Left kidney (tissue), 8 donors: ENCODE measurements at places on chromosomes 12 and 14.

DNA sequence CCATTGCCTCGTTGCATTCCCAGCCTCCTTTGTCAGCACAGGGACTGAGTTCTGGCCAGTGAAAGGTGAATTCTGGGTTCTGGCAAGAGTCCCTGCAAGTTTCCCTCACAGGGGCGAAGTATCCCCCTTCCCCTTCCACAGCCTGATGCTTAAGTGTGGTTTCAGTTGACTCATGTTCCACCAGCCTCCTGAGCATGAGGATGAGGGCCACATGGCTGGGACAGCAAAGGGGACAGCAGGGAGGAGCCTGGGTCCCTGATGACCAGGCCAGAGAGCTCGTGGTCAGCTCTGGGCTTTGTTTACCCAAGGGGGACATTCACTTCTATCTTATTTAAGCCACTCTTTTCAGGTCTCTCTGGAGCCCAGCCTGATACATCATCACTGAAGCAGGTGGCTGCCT is 36.5 kb downstream of the CACNA2D4 start:
- no peak for DNase-seq

- DNase-seq = no peak
These were observed 63.5 kb downstream of the LLPH start for GRCh38 chr12:66066929-66067523.

DNA sequence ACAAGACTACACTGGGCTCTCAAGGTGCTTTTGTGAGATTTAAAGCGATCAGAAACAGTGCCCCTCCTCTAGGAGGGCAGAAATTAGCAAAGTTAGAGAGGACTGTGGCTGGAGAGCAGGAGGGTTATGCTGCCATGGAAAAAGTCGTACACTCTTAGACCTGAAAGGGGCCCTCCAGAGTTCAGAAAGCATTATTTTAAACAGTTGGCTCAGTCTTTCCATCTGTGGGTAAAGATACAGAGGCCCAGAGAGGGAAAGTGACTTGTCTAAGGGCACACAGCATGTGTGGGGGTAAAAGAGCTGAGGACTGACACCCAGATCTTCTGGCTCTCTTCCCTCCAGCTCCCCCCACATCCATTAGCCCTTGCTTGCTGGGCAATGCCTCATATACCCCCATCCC is 47.1 kb downstream of the FOXN4 start:
- DNase-seq = no peak

- DNase-seq = no peak
These were observed 18.7 kb downstream of the RCOR1 start for GRCh38 chr14:102610968-102611811.

DNA sequence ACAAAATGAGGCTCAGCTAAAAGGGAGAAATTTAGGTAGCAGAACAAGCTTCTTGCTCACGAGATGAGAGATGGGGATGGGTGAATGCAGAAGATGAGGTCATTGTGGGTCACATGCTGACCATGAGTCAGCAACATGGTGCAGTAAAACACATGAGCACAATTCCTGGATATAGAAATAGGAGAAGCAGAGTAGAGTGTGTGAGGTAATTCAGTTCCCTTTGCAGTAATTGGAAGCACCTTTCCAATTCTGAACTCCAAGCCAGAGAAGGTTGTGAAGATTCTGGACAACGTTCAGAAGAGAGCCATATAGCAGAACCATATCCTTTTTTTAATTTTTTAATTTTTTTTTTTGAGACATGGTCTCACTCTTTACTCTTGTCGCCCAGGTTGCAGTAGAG is 62.0 kb upstream of the LMNTD1 start:
- no peak for DNase-seq

DNA sequence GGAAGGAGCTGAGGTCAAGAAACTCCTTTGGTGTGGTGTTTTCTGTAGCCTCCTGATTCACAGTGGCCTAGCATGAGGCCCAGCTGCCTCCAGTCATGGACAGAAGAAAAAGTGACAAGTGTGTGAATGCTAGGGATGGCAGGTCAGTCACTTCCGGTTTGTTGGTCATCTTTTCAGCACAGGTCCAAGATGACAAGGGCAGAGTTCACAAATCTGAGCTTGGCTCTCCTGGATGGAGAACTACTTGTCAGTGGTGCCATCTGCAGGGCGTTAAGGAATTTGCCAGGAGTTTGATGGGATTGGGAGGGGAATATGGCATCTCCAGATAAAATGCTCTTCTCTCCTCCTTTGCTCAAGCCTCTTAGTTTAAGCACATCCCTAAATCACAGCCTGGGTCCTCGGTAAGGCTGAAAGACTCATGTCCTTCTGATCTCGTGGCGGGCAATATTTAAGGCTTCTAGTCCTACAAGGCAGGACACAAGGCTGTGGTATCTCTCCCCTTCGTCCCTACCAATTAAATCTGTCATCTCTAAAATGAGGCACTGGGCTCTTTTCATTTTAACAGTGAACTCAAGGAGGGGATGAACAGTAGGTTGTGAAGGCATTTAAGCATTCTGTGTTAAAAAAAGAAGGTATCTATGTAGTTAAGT is 10.0 kb downstream of the TUBA1B start:
- DNase-seq = no peak

GRCh38 chr12:42892702-42893551 is 303.4 kb upstream of the PRICKLE1 start:
- no peak for DNase-seq

DNA sequence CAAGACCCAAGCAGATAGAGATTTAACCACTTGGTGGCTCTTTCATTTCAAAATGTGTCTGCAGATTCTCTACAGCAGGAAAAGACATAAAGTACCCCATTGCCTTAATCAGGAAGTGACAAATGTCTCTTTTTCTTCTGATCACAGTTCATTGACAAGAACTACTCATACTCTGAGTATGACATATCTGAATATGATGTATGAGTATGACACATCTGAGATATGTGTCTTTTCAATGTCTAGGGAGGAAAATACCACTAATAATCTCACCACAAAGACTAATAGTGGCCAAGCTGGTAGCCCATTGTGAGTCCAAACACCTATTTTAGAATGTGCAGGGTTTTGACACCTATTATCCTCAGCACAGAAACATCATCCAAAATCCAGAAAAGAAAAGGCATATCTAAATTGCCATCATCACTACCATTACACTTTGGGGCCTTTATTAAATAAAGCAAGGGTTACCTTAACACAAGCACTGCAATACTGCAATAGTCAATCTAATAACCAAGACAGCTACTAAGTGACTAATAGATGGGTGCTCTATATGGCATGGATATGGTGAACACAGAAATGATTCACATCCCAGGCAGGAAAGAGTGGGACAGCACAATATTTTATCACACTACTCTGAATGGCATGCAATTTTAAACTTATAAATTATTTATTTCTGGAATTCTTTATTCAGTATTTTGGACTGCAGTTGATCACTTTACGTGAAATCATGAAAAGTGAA is 243.7 kb upstream of the FAR2 start:
- DNase-seq = no peak

DNA sequence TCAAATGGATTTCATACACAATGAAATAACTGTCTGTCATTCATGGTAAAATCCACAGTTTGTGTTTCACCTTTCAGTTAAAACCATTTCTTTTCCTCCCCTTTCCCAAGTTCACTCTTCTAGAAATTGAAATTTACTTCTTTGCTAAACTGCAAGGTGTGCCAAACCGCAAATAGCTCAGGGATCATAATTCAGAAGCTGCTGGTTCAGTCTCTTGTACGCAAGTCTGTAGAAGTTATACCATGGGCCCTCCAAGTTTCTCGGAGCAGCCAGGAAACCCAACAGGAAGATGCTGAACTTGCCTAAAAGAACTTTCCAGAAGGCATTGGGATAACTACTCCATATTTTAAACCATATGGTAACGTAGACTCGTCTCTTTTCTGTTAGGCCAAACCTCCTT is 268.9 kb downstream of the FLRT2 start:
- no peak for DNase-seq

- no peak for DNase-seq
These were observed 21.3 kb upstream of the RBM19 start for GRCh38 chr12:113987261-113988063.

GRCh38 chr12:124734224-124734788 is 129.4 kb downstream of the SCARB1 start:
- no peak for DNase-seq

DNA sequence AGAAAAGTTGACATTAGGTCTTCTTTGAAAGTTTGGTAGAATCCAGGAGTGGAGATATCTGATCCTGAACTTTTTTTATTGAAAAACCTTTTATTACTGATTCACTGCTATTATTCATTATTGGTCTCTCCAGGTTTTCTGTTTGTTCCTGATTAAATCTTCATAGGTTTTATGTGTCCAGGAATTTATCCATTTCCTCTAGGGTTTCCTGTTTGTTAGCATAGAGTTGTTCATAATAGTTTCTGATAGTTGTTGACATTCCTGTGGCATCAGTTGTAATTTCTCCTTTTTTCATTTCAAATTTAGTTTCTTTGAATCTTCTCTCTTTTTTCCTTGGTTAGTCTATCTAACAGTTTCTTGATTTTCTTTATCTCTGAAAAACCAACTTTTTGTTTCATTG is 370.3 kb downstream of the SLC6A15 start:
- DNase-seq = no peak

DNA sequence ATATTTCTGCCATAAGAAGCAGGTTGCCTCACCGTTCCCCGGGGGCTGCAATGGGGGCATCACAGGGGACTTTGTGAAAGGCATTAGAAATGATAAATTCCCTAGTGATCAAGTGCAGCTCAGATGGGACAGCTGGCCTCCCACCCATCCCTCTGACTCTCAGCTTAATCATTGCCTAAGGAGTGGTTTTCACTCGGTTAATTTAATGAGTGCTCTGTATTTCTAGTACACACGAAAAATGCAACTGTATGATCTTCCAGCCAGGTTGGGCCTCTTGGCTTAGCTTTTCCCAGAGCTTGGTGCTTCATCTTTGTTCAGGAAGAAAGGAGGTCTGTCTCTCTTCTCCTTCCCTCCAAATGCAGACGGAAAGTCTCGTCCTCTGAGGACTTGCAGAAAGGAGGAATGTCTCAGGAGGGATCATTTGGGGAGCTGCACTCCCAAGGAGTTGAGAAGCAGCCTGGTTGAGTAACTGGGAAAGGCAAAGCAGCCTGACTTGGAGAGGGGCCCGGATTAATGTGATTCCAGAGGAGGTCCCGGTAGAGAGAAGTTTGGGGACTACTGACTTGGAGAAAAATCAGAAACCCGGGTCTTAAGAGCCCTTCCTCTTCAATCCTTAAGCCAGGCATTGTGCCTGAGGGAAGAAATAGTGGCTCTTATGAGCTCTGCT is 7.2 kb downstream of the CD9 start:
- no peak for DNase-seq
